ENCODE measurements at places on chromosomes 1 and 21.

DNA sequence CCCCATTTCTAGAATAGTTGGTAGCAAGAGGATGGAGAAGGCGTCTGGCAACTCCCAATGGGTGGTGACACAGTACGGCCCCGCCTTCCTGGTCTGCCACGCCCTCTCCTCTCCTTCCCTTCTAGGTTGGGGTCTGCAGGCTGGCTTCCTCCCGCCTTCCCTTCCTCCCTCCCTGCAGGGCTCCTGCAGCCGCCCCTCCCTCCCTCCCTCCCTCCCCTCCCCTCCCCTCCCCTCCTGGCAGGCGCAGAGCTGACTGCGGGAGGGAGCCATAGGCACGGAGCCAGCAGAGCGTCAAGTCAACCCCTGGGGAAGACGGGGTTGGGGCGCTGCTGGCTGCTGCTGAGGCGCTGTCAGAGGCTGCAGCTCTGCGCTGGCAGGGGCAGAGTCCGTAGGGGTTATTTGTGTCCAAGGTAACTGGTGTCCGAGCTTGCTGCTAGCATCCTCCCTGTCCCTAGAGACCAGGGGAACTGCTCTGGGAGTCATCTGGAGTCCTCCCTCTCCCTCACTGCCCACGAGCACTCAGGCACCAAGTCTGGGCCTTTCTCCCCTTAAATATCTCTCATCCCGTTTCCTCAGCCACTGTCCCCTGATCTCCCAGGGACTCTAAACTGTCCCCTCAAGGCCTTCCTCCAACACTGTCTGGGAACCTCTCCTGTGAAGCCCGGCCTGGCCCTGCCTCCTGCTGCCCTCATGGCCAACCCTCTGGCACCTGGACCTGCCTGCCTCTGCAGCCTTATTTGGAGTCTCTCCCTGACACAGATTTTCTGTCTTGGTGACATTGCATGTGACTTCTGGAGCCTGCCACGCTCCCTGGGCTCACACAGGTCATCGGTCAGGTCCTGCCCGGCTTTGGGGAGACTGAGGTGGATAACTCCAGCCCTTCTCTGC, 57.4 kb upstream of the ACOT11 start:
- no peak for DNase-seq

- no peak for DNase-seq
These were observed 41.0 kb downstream of the MFSD2A start for GRCh38 chr1:39995973-39996393.

DNA sequence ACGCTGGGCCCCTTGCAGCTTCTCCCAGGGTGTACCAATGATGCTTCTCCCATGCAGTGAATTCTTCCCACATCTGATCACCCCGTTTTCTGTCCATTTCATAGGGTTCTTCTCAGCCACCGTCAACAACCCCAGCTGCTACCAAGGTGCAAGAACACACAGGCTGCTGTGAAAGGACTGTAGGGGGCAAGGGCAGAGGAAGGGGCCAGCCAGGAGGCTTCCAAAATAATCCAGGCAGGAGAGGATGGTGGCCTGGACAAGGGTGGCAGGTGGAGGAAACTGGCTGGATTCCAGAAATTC, 113.3 kb upstream of the WNT4 start:
- no peak for DNase-seq

GRCh38 chr1:235105051-235106043, 23.3 kb downstream of the TOMM20 start:
- DNase-seq: no peak
